ENCODE measurements at places on chromosomes 6 and 20.

GRCh38 chr6:56204134-56204533, 43.2 kb downstream of the COL21A1 start:
- no peak for DNase-seq

DNA sequence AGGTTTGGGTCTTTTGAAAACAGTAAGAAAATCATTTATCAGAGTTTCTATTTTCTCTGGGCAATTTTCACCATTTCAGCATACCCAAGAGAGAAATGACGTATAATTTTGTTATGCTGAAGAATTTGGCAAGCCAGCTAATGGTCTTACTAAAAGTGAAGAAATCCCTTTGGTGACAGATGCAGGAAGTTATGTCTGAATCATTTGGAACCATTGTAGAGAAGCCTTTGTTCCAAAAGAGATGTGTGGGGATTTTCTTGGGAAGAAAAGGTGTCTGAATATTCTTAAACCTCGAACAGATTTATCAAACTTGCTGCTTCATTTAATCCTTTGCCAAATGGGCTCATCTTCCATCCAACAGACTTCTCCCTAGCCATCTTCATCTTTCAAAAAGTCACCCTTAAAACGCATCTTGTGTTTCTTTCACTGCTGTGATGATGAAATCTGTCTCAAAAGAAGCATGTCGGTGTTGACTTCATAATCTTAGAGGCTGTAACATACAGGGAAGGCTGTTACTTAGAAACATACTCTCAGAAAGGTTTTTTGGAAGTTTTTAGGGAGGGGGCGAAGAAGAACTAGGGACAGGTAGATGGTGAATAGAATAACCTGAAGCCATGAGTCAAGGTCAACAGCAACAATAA, 39.5 kb downstream of the CITED2 start:
- peak; percentile 96 for DNase-seq

DNA sequence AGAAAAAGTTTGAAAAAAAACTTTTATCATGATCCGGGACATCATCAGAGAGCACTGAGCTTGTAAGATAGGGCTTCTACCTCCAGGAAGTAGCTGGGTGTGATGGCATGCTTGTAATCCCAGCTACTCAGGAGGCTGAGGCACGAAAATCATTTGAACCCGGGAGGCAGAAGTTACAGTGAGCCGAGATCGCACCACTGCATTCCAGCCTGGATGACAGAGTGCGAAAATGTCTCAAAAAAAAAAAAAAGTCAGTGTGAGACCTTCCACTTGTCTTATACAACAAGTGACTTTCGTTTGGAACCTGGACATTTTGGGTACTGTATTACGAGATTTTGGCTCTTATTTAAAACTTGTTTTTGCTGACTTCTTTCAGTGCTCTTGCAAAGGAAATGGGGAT, 5.9 kb upstream of the SLC13A3 start:
- no peak for DNase-seq

DNA sequence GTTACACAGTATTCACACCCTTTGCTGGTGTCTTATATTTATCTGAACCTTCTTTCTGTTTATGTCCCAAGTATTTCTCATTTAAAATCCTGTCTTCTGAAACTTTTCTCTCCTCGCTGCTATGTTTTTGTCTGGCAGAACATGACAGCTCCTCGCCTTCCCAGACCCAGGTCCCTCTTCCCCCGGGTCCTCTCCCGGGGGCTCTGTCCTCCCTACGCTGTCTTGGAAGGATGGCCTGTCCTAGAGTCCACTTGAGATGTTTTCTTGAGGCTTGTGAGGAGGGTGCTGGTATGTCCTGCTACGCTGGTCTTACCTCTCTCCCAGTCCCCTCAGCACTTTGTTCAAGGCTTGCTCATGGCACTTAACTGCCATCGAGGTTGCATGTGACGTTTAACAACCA, 6.2 kb downstream of the GID8 start:
- DNase-seq: no peak

DNA sequence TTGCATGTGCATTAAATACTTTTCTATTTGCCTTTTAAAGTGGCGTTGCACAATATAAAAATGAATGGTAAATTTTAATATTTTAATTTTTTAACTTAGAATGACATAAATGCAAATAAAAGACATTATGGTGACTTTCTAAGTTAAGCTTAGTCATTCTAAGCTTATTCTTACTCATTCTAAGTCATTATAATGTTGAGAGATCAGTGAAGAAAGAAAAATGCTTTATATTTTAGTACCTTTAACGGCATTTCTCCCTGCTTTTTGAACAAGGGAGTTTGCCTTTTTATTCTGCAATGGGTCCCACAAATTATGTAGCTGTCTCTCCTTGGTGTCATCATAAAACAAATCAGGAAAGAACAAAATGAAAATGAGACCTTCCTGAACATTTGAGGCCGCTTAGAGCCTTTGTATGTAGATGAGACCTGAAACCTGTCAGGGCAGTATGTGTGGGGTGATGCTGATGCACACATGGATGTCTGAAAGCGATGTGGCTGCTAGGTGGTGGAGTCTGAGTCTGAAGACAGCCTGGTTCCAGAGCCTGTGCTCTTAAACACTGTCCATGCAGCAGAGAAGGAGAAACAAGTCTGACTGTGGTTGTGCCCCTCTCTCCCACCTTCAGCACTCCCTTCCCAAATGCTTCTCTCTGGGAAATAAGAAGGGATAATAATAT, 158.0 kb downstream of the PHF3 start:
- no peak for DNase-seq

DNA sequence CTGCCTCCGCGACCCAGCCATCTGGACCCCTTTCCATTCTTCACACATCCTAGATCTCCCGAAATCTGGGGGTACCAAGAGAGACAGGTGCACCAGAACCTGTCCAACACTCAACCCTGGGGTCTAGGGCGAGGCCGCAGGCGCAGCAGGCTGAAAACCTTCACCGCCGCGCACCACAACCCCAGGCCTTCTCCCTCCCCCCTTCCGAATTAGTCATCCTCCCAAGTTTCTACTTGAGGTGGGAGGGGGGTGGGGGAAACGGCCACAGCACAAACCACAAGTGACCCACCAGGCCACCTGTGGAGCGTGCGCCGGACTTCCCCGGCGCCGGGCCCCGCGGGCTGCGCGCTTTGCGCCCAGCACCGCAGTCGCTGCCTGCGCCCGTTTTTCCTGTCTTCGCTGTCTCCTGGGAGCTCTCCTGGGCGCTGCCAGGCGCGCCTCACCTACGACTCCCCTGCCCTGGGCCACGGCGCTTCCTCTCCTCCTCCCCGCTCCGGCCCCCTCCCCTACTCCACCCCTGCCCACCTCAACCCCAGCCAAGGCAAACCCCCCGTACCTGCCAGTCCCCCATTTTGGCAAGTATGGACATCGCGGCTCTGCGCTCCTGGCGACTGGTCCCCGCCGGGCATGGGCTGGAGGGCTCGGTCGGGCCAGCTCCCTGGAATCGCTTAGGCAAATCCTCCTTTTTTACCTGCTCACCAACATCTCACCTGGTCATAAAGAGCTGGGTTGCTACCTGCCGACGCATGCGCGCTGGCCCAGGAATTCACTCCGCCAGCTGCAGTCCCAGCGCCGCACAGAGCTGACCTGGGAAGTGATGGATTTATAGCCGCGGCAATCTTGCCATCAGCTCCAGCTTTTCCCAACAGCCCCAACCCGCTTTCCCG, 4.2 kb upstream of the TFAP2A start:
- no peak for DNase-seq

DNA sequence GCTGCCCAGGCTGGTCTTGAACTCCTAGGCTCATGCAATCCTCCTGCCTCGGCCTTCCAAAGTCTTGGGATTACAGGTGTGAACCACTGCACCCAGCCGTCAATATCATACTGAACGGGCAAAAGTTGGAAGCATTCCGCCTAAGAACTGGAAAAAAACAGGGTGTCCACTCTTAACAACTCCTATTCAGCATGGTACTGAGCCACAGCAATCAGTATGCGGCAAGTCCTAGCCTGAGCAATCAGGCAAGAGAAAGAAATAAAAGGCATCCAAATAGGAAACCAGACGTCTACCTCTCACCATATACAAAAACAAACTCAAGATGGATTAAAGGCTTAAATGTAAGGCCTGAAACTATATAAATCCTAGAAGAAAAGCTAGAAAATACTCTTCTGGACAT, 83.1 kb downstream of the FKBP5 start:
- no peak for DNase-seq

GRCh38 chr6:167807756-167808155, 19.0 kb upstream of the AFDN start:
- no peak for DNase-seq

GRCh38 chr20:21609221-21609620, 95.4 kb upstream of the NKX2-2 start:
- DNase-seq: no peak

DNA sequence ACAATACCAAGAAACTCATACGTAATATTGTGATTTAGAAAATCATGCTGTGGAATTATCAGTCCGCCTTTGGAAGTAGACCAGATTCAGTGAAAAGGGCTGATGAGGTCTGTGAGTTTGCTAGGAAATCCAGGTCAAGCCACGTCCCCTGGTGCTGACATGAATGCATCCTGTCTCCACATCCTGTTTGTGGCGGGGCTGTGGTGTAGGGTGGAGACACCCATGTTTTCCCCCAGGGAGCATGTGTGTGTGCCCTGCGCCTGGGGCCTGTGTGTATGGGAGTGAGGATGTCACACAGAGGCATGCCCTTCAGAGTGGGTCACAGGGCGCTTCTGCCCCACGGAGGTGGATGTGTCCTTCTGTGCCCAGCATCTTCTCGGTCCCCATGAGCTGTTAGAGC, 109.1 kb downstream of the SASH1 start:
- DNase-seq: no peak

GRCh38 chr6:85676086-85676729, 33.5 kb upstream of the SYNCRIP start:
- peak; percentile 49 for DNase-seq

- DNase-seq: no peak
Measured at GRCh38 chr6:6417475-6417874, 97.0 kb upstream of the F13A1 start.

DNA sequence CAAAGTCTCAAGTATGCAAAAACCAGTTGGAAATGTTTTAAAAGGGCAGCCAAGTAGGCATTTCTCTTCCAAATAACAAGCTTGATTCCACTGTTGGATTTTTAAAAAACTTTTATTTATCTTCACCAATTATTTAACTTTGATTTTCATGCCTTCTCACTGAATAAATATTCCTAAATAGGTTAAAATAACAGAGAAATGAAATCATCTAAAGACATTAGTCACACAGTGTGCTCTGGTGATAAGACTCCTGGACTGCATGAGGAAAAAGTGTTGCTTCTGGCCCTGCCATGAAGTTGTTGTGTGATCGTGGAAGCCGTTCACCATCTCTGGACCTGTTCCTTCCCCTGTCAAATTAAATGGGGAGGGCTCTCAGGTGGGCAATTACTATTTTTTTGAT, 33.8 kb upstream of the IGF2R start:
- peak; percentile 42 for DNase-seq

GRCh38 chr6:134295953-134296553, 21.9 kb downstream of the SGK1 start:
- DNase-seq: peak; percentile 99

DNA sequence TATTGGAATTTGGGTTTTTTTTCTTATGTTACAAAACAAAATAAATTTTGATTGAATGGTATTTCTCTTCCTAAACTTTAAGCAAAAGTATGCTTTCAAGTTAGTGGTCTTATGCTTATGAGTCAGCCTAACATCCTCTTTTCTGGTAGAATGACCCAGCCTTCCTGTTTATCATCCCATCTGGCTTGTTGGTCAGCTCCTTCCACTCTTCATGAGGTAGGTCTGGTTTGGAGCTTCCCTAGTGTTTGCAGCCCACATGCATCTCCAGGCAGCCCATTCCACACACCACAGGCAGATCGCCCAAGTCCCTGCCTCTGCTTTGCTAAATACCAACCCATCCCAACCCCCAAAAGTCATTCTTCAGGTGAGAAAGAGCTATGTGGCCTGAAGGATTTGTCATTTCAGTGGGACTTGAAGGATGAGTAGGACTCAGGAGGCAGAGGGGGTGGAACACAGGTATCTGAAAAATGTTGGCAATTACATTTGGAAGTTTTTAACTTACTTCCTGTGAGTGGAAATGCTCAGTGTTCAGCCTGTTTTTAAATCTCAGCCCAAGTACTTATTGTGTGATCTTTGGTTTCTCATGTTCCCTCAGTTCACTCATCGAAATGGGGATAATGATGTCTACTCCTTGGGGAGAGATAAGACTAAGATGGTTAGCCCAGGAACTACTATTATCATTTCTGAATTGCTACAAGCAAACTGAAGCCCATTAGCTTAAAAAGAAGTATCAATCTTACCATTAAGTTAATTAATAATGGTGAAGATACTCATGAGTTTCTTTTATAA, 294.0 kb downstream of the ADGB start:
- DNase-seq: peak; percentile 93

DNA sequence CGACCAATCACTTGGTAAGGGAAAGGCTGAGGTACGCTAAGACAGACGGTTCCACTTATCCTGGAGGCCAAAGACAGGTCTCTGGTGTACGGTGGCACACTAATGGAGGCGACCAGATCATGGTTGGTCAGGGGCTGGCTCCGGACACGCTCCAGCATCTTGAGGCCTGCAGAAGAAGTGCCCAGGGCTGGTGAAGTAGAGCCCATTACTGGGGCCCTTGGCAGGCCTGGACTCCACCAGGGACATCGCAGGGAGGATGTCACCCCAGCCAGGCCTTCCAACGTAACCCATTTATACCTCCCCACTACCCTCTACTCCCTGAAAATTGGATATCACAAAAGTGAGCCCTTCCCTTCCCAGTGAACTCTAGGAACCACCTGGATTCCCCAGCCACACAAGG, 16.2 kb downstream of the KHDC1L start:
- DNase-seq: no peak

GRCh38 chr6:138205437-138206094, 12.7 kb downstream of the PBOV1 start:
- DNase-seq: no peak

- no peak for DNase-seq
Measured at GRCh38 chr6:53714888-53715287, 49.3 kb upstream of the KLHL31 start.

- no peak for DNase-seq
Measured at GRCh38 chr20:57309544-57310115, 20.0 kb upstream of the SPO11 start.

DNA sequence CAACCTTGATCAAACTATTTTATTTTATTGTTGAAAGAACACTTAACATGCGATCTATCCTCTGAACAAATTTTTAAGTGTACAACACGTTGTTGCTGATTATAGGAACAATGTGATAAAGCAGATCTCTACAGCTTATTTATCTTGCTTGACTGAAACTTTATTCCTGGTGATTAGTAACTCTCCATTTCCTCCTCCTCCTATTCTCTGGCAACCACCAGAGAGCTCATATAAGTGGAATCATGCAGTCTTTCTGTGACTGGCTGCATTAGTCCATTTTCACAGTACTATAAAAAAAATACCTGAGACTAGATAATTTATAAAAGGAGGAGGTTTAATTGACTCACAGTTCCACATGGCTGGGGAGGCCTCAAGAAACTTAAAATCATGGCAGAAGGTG, 218.1 kb downstream of the LRFN2 start:
- no peak for DNase-seq
